ENCODE measurements at places on chromosomes 11 and 22.
A peak's percentile ranks its signal among the peaks of the same experiment; 100 is the strongest.

GRCh38 chr11:93005239-93005638, 35.8 kb downstream of the MTNR1B start:
- no peak for DNase-seq

DNA sequence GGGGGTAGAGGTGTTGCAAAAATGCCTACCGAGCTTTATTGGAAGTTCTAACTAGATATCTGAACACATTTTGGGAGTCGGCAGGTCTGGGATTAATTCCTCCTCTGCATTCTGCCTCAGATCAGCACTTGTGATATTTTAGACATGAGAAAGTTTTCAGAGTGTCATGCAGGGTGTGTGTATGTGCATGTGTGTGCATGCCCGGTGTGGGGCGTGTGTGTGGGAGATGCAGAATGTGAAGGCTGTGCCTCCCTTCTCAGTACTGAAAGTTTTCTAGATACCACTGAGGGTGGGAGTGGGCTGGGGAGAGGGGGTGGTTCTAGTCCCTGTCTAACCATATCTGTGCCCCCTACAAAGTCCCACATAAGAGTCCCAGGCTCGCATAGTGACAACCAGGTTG, 180.0 kb upstream of the NTM start:
- DNase-seq, result no peak

DNA sequence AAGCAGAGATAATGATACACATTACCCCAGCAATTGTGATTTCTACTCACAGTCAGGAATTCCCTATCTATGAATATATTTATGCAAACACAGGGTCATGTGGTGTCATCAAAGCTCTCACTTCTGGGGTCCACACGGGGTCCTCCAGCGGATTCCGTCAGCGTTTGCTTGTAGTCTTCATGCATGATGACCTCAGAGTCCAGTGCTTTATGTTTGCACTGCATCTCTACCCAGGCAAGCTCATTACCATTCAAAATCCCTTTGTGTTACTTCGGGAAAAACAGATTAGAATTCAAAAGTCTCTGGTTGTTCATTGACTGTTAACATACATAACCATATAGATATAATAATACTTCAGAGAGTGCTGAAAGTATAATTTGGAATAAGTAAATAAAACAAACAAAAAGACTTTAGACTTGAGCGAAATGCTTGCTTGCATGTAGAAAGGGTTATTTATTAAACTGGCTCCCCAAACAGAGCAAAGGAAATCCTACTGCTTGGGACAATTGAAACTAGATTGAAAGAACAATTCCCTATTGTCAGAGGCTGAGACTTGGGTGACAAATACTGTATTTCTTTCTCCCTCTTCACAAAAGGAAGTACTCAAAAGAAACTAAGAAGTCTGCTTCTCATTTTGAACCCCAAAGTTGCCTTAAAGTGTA, 423.1 kb downstream of the ETS1 start:
- DNase-seq, result no peak

DNA sequence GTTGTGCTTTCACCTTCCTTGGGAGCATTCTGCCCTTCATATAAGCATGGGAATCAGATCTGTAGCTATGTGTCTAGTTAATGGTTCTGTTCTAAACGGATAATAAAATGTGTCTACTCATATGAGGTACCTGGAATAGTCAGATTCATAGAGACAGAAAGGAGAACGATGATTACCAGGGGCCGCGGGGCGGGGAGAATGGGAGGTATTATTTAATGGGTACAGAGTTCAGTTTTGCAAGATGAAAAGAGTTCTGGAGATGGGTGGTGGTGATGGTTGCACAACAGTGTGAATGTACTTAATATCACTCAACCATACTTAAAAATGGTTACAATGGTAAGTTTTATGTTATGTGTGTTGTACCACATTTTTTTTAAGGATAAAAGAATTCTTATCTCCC, 10.0 kb upstream of the ABCC8 start:
- DNase-seq, result no peak

DNA sequence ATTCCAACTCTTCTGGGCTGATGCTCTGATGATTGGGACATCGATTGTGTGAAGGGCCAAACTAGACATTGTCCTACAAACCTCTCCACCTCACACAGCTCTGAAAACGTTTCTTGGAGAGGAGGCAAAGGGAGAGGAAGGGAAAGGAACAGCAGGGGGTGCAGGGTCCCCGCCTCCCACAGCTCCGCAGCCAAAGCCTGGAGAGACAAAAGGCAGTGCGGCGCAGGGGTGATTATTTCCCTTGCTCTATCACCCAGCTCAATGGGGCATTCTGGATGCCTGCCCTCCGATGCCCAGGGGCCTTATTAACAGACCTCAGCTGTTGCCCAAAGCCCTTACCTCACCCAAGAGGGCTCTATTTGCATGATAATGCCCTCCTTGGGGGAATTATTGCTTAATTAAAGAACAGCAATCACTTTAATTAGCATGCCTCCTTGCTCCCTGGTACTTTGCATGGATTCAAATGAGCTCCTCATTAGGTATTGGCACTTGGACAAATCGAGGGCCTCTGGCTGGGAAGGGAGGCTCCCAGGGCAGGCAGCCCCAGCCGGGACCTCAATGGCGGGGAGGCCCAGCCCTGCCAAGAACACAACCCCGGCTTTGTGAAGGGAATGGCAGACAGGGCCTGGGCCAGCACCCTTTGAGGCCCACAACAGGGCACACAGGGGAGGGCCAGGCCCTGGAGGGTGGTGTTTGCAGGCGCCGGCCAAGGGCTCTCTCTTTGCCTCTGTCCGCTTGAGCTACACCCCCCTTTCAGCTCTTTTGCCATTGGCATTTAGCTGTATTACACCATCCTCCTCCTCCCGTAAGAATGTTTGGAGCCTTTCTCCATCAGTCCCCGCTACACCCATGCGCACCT, 19.8 kb upstream of the CDON start:
- no peak for DNase-seq

GRCh38 chr11:95486979-95487378, 256.0 kb upstream of the SESN3 start:
- no peak for DNase-seq

DNA sequence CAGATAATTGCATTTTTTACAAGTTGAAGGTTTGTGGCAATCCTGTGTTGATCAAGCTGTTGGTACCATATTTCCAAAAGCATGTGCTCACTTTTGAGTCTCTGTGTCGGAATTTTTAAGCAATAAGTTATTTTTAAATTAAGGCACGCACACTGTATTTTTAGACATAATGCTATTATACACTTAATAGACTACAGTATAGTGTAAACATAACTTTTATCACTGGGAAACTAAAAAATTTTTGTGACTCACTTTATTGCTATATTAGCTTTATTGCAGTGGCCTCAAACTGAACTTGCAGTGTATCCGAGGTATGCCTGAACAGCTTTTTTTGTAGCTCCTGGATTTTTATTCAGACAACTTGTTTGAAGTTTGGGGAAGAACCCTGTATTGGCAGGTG, 31.3 kb upstream of the RRM1 start:
- no peak for DNase-seq

DNA sequence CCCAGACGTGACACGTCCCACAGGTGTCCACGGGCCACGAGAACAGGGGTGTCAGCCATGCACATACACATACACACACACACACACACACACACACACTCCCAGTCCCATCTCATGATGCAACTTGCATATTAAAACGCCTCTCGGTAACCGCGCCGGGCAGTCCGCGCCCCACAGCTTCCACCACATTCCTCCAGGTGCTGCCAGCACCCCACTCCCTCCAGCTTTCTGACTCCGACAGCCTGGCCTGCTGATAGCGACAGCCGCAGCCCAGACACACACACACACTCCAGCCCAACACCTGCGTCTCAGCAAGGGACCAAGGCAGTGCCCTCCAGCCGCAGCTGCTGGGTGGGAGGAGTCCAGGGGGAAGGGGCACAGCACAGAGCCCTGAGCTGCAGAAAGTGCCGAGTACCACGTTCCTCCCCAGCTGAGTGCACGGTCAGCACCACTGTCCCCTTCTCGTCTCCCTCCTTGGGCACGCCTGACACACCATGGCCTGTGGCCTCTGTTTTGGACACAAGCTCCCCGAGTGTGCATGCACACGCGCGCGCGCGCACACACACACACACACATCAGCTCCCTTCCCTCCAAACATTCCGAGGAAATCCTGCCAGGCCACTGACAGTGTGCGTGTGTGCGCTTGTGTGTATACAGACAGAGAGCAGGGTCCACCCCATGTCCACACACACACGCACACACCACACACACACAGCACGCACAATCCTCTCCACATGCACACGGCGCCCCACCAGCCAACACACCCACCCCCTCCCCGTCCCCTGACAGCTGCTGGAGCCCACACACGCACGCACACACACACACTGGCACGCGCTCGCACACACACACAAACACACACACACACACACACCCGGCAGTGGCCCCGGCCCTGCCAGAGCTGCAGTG, 1.2 kb downstream of the ELFN2 start:
- DNase-seq, result no peak

DNA sequence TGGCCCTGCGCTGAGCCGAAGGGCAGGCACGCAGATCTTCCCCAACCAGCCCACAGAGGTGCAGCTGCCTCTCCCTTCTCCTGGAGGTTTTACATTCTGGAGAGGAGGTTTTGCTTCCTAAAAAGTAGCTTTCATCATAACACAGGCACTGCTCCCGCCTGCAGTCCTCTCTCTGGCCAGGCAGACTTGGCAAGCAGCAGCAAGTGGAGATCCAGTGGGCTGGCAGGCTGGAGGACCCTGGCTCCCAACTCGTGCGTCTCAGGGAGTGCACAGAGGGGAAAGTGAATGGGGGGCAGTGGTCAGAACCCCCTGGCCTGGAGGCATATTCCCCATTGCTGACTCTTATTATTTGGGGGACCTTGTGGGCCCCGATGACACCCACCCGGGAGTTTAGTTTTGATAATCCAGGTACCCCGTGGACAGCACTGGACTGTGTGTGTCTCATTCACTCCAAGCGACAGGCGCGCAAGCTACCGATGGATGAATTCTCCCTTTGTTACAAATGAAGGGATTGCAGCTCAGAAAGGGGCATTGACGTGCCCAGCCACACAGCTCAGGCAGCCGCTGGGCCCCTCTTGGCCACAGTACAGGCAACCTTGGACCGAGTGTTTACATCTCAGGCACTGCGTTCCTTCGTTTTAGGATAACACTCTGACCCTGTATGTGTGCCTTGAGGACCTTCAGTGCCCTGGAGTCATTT, 1223.9 kb downstream of the BRD1 start:
- DNase-seq, result no peak

GRCh38 chr22:27642104-27642800, 159.3 kb downstream of the MN1 start:
- no peak for DNase-seq

- DNase-seq, result no peak
Measured at GRCh38 chr22:17796695-17797094, 22.4 kb upstream of the BID start.

- no peak for DNase-seq
Measured at GRCh38 chr11:44304091-44305025, 5.6 kb downstream of the ALX4 start.

GRCh38 chr11:33690290-33691065, 10.1 kb downstream of the C11orf91 start:
- peak; percentile 22 for DNase-seq

DNA sequence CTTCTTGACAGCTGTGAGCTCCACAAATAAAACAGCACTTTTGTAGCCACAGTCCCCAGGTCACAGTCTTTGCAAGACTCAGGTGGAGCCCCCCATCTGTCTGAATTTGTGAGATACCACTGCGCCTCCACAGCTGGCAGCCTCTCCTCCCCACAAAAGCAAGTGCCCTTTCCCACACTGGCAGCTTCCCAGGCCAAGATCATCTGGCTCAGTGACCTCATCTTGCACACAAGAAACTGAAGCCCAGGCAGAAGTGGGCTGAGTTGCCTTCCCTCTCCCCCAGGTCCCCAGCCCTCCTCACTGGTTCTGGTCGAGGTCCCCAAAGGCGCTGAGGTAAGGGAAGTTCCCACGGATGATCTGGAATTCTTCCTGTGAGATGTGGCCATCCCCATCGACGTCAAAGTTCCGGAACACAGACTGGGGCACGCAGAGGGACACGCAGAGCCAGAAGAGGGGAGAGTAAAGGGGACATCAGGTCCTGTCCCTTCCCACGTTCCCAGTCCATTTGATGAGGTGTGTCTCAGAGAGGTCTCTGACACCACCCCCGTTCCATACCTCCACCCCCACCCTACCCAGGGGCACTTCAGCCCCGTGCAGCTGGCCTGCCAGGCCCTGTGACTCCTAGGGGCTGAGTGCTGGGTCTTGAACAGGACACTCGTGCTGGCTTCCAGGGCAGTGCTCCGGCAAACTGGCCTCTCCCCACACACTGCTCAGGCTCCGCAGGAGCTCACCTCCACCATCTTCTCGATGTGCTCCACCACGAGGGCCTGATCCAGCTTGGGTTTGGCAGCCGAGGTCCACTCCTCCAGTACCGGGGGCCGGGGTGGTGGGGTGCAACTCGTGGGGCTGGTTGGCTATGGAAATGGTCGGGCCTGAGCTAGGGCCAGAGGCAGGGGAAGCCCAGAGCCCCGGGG, 8.9 kb downstream of the RASGRP2 start:
- DNase-seq, result no peak

- DNase-seq, result no peak
Measured at GRCh38 chr11:31240340-31240904, 129.1 kb downstream of the DCDC1 start.

- DNase-seq, result no peak
Measured at GRCh38 chr11:31960126-31960525, 130.7 kb upstream of the RCN1 start.

DNA sequence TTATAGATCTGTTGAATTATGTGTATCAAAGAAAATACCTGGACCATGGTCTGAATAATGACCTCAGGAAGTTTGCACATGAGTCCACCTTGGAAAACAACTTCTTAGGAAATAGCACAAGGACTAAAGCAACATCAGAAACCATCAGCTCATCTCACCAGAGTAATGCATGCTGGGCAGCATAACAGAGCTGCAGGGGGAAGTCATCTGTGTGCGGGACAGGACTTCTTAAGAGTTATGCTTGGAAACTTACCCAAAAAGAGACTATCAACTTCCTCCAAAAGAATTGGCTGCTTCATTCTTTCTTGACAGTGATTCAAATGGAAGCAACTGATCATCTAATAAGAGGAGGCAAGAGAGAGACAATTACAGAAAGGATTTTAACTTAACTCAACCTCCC, 2.5 kb downstream of the OR56B4 start:
- no peak for DNase-seq

DNA sequence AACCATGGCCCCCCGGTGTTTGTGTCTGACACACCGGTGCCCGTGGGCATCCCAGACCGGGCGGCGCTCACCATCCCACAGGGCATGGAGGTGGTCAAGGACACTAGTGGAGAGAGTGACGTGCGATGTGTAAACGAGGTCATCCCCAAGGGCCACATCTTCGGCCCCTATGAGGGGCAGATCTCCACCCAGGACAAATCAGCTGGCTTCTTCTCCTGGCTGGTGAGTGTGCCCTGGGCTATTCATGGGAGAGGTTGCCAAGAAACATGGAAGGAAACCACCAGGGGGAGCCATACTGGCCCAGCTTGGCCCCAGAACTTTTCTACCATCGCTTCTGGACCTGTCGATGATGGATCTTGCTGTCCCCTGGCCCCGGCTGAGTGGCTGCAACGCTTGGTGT, 36.5 kb downstream of the PRDM11 start:
- no peak for DNase-seq

GRCh38 chr11:119172513-119172912, 4.0 kb downstream of the NLRX1 start:
- DNase-seq, result no peak

Data from T-helper 2 cell treated with Interferon-gamma antibody and Interleukin-4, amounts not matched to agents 5 μg/mL and 100 μg/mL, for 36 hours (primary cell).